CD4-positive, alpha-beta T cell treated with Interleukin-21 for 1 hour (primary cell): ENCODE measurements at places on chromosomes 2 and 18.

GRCh38 chr2:69380072-69380917 lies 6.7 kb downstream of the GFPT1 start:
- no peak for DNase-seq

DNA sequence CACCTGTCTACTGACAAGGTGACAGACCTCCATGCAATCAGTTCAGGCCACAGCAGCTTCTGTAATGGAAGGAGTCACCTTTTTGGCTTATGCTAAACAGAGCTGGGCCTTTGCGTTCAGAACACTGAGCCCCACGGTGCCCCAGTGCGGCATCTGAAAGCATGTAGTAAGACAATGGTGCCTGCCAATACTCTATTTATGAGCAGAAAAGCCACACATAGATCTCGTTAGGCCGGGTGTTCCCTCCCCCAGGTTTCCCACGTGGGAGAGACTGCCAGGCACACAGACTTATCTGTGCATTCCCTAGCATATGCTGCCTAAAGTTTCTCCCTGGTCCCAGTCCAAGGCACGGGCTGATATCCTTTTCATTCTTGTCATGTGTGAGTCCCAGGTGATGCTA lies 150.9 kb downstream of the ACTR3 start:
- DNase-seq, result no peak

DNA sequence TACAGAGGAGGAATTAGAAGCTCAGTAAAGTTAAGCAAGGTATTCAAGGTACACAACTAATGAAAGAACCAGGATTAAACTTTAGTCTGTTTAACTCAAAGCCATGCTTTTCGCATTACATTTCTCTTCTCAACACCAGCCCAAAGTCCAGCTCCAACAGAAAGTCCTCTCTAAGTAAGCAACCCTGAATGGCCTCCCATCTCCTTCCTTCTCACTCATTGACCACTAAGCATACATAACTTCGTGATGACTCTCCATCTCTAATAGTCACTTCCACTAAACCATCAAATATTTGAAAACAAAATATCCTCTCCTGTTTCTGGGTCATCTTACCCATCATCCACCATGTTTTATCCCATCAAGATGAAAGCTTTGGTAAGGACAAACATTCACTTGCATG lies 219.8 kb downstream of the RAD51AP2 start:
- no peak for DNase-seq

GRCh38 chr2:7988440-7988839 lies 693.4 kb upstream of the ID2 start:
- no peak for DNase-seq

DNA sequence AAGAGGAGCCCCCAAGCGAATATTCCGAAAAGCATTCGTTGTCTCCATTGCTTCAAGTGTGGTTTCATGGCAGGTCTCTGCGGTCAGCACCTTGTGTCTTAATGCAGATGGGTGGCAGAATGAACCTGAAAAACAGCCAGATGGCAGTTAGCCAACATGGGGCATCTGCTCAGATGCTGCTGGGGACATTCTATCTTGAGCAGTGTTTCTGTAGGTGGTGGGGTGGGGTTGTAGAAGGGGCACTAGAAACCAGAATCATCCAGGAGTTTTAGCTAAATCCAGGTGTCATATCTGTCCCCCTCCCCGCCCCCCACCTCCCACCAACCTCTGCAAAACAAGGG lies 42.1 kb downstream of the ST6GAL2 start:
- no peak for DNase-seq

- no peak for DNase-seq
Observed at GRCh38 chr2:11022064-11022463, 110.3 kb downstream of the KCNF1 start.

DNA sequence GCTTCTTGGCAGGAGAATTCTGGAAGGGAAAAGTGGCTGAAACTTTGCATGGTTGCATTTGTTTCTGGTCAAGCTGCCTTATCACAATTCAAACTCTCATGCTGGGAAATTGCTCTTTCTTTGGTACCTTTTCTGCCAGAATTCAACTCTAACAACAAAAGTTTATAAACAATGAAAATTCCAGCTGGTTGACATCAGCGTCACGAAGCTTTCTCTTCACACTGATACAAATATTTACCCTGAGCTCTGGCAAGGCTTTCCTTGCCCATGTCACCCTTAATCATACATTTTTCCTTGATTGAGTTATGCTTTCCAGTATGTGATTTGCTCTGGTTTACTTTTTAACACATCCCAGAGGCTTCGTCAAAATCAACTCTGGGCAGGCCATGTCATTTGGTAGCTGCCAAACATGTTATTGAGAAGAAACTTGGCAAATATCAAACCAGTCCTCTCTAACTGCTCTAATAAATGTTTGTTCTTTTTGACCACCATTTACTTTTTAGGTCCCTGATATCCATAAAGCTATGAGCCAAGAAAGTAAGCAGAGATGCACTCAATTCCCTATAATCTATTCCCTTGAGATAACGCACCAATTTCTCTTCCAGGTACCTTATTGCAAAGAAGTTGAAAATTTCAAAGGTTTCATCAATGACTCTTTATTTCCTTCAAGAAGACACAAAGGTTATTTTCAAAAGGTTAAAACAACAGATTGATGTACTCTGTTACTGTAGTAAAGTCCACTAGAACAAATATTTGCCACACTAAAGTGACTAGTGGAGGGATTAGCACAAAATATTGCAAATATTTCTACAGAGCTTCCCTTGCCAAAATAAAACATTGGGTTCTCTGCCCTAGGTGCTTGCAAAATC lies 1241.1 kb upstream of the ZEB2 start:
- no peak for DNase-seq

DNA sequence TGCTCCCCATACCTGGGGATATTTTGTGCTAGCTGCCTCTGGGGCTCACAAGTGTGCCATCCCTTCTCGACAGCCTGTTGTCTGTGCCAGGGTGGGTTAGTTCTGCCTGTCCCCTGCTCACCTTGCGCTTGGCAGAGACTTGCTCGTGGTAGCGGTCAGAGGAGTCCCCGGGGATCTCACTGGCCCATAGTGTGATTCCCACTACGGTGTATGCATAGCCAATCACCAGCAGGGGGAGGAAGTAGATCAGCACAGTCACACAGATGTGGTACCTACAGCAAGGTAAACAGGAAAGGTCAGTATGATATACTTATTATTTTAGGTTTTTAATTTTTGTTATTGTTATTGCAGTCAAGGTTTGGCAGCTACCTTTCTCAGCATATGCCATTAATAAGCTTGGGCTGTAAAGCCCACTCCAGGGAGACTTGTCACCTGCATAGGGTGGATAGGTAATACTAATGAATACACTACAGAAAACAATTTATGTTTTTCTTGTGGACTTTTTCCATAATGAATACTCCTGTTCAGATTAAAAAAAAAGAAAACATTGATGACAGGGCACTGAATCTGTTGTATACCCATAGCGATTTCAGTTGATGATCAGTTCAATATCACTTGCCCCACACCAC lies 95.2 kb downstream of the POLE4 start:
- no peak for DNase-seq

GRCh38 chr2:231764760-231765159 lies 16.3 kb downstream of the PDE6D start:
- no peak for DNase-seq

- no peak for DNase-seq
Observed at GRCh38 chr2:72951303-72952095, 34.2 kb downstream of the EMX1 start.

GRCh38 chr2:239197146-239197545 lies 203.7 kb downstream of the HDAC4 start:
- DNase-seq, result no peak

DNA sequence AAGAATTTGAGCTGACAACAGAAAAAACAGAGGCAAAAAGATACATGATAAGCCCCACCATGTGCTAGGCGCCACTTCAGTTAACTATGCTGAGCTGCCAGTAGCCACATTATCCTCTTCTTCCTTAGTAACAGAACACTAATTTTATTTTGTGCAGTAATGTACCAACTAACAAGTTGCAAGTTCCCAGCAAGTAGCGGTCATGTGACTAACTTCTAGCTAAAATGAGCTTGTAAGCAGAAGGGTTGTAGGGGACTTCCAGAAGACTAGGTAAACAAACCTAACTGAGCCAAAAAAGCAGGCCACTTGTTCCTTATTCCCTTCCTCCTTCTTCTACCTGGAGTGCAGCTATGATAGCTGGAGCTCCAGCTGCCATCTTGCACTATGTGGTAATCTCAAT lies 75.5 kb downstream of the DTNB start:
- no peak for DNase-seq

DNA sequence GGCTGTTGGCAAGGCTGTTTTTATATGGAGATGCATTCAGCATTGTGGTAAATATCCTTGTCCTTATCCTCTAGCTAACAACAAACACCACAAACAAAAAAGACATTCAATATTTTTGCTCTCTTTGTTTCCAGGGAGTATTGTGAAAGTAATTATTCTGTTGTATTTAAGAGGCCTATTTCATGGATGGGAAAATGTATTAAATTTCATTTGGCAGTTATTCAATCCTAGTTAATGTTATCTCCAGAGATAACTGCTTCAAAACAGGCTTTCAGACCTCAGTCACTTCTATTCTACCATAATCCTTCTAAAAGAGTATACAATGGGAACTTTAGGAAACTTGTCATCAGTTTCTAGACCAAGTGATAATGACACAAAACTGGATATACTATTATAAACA lies 280.5 kb upstream of the CCDC68 start:
- DNase-seq, result no peak

GRCh38 chr2:189544318-189545042 lies 36.1 kb downstream of the SLC40A1 start:
- DNase-seq, result no peak

DNA sequence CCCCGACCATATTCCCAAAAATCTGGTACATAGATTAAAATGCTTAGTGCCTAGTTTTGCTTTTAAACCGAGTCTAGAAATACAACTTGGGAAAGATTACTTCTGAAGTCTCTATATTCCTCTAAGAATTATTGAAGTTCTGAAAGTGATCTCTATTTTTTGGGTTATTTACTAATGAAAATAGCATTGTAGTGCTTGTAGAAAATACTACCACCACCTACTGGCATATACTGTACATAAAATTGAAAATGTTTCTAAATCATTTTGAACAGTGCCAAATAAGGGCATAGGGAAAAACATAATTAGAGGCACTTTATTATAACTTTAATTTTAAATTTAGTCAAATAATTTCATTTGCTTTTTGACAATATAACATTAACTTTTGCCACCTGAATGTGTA lies 1399.6 kb upstream of the ZEB2 start:
- DNase-seq, result no peak

DNA sequence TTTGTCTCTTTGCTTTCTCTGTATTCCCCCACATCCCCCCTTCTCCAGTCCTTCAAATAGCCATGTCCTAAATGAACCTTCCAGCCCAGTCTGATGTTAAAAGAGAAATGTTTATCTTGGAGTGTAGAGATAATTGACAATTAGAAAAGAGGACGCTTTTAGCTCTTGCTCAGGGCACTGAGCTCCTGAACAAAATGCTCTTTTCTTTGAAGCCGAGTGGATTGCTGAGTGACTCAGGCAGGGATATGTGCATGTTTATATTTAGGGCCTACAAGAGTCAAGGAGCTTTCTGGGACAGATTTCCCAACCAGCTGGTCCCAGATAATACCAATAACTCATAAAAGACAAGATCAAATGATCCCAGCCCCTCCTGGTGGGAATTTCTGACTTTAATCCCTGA lies 88.0 kb upstream of the SETBP1 start:
- DNase-seq, result no peak

- DNase-seq, result no peak
Observed at GRCh38 chr18:73879766-73880165, 267.9 kb downstream of the FBXO15 start.

- no peak for DNase-seq
Observed at GRCh38 chr2:85550486-85550885, 10.8 kb downstream of the GGCX start.

GRCh38 chr18:57561728-57562423 lies 24.6 kb downstream of the FECH start:
- DNase-seq, result peak; percentile 60

DNA sequence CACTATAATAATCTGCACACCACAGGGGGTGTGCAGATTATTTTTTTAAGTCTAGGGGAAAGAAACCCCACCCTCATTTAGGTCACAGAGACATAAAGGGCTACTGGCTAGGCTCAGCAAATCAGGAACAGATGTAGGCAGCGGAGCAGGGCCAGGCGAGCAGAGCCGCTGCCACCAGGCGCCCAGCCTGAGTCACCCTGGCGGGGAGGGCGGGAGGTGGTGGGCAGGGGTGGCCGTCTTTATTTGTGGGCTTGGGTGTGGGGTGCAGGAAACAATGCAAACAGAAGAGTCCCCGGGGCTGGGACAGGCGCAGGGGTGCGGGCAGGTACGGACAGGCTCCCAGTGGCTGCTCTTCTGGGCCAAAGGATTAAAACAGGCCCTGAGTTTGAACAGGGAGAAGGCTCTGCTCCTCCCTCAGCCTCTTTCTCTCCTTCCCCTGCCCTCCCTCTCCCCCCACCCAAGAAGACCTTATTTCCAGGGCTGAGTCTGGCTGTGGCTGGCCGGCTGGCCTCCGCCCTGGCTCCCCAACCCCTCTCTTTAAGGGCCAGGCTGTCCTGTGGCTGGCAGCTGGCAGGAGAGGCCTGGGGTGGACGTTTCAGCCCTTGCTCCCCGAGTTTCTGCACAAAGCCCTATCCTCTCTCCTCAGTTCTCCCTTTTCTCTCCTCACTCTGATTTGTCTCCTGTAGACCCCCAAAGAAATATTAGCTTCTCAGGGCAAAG lies 142.9 kb upstream of the SMAD2 start:
- no peak for DNase-seq

DNA sequence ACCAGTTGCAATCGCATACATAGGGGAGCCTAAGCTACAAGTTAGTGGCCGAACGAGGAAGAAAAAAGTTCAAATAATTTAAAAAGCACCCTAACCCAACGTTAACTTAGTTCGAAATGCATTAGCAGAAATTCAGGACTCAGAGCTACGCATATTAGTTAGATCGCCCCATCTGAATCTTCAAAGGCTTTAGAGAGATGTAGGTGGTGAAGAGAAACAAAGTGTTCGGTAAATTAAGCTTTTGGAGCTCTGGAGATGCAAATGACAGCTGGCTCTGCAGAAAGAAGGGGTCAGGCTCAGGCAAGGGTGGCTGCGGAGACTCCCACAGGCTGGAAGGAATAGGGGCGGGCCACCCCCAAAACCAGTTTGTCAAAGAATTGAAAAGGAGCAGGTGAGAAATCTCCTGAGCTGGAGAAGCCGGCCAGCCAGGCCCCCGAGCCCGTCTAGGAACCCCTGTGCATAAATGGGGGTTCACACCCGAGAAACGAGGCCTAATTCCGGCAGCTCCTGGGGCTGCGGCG lies 621 bp downstream of the TXNL1 start:
- peak; percentile 16 for DNase-seq

DNA sequence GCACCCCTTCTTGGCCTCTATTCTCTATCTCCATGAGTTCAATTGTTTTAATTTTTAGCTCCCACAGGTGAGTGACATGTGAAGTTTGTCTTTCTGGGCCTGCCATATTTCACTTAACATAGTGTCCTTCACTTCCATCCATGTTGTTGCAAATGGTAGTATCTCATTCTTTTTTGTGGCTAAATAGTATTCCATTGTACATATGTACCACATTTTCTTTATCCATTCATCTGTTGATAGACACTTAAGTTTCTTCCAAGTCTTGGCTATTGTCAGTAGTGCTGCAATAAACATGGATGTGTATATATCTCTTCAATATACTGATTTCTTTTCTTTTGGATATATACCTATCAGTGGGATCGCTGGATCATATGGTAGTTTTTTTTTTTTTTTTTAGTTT lies 9.0 kb downstream of the STRADB start:
- no peak for DNase-seq

GRCh38 chr2:170681311-170681710 lies 33.8 kb upstream of the SP5 start:
- no peak for DNase-seq
